Tongue (tissue), 3 donors: ENCODE measurements at places on chromosomes 6 and 20.

- DNase-seq, result no peak
Measured at GRCh38 chr6:166713434-166714186, 86.6 kb upstream of the RPS6KA2 start.

GRCh38 chr6:43629104-43629504 lies at the start of gene GTPBP2:
GTPBP2 (minus strand) TSS chr6:43629264; CDS start chr6:43629162, 102 bp downstream.
- DNase-seq, result peak; percentile 100

- DNase-seq, result no peak
Measured at GRCh38 chr6:123681957-123682462, 45.3 kb upstream of the TRDN start.

DNA sequence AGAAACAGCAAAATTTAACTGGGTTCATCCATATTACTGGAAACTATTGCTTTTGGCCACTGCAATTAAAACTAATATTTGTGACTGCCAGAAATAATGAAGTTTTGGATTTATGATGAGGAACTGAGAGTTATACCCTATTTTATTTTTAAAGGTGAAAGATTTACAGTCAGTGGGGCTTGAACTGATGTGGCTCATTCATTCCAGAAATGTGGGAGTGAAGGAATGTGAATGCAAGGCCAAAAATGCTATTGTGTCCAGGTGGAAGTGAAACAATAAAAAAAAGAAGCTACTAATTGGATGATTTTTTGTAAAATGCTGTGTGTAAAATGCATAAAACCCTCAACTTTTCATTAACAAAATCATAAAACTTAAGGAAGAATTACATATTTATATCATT lies 491.9 kb downstream of the COL12A1 start:
- DNase-seq, result no peak

DNA sequence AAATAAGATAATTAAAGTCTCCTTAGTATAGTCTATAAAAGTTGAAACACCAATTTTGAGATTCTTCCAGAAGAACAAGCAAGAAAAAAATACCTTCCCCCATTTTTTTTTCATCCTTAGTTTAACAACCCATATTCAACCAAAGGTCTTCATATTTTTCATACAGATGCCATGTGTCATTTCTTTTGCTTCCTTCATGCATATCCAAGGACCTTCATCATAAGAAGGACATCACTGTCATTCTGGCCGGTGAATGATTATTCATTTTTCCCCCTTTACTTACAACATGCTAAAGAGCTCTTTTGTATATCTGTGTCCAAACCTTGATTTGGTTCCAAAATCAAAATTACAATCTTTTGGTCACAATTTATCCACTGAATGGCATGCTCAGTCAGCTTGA lies 21.3 kb upstream of the CLIC5 start:
- DNase-seq, result no peak

- DNase-seq, result no peak
Measured at GRCh38 chr20:20096421-20096820, 44.1 kb downstream of the CFAP61 start.

GRCh38 chr6:41940759-41941279 lies 789 bp downstream of the CCND3 start:
- peak; percentile 61 for DNase-seq

DNA sequence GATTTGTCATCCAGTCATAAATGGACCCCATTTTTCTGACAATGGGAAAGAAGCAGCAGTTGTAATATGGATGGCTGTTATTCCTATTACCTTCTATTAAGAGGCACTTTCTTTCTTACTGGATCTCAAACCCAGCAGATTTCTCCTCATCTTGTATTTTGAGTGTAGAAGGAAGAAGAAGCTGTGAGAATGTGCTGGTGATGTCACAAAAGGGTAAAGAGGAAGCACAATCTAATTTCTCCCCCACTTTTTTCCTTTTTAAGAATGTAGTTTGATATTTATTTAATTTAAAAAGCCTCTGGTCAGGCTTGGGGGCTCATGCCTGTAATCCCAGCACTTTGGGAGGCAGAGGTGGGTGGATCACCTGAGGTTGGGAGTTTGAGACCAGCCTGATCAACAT lies 100.0 kb upstream of the JARID2 start:
- DNase-seq, result no peak

DNA sequence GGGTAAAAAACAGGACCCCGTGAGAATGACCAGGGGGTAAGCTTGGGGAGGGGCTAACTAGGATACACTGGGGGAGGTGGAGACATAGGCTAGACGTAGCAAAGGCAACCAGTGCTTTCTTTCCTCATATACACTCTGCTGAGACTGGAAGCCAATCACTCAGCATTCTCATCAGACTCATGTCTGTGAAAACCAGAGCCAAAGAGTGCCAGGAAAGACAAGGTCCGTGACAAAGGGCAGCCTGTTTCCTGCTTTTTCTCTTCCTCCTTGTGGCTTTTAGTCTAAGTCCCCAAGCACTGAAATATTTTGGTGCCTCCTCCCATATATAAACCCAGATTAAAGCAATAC lies 97.9 kb upstream of the NEDD9 start:
- DNase-seq, result no peak

GRCh38 chr6:165811512-165811911 lies 148.5 kb upstream of the PDE10A start:
- no peak for DNase-seq

- no peak for DNase-seq
Measured at GRCh38 chr6:35475573-35475972, 7.4 kb downstream of the RPL10A start.

DNA sequence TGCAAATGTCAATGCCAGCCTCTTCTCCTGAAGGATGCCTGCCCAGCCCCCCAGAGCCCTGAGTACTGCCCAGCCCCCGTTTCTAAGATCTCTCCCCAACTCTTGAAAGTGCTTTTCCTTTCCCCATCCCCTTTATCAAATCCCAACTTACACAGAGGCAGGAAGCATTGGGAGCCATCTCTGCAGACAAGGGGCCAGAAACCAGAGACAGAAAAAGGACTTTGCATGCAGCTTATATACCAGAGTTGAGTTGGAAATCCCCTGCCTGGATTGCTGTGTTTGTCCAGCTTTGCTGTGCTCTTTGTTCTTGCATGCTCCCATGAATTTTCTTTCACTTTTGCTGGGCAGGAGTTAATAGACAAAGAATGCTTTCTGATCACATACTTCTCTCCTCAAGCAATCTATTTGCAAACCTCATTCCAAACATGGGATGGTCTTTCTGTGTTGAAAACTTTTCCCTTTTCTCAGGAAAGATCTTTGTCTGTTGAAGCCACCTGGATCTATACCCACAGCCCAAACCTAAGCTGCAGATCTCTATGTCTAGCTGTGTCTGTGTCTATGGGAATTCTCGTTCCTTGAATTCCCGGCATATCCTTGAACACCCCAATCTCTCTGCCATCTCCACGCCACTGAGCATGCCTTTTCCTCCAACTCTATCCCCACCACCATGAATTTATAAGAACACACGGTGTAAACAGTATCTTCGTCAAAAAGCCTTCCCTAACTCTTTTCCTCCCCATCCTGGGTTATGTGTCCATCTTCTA lies at the start of gene UBD:
Gene UBD (minus strand): TSS at position 209 of the 764 bp plus-strand sequence. CDS start 31 bp downstream, at position 178.
- peak; percentile 5 for DNase-seq

DNA sequence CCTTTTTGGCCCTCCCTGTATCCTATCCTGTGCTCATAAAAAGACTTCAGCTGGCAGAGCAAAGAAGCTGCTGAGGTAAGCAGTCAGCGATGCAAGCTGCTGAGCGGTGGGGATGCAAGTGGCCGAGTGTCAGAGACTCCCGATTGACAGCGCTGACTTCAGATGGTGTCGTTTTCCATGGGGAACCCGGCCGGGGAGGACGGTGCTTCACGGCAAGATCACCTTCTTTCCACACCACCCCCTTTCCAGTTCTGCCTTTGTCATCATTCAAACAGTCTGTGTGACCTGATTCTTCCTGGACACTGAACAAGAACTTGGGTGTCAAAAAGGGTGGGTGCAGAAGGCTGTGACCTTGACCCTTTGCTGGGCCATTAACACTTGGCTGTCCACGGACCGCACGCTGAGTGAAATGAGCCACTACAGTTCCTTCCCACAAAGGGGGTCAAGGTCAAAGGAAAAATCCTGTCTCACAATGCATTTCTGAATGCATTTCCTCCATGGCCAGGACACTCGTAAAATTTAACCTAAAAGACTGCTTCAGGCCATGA lies 52.9 kb upstream of the UNC93A start:
- DNase-seq, result peak; percentile 65

DNA sequence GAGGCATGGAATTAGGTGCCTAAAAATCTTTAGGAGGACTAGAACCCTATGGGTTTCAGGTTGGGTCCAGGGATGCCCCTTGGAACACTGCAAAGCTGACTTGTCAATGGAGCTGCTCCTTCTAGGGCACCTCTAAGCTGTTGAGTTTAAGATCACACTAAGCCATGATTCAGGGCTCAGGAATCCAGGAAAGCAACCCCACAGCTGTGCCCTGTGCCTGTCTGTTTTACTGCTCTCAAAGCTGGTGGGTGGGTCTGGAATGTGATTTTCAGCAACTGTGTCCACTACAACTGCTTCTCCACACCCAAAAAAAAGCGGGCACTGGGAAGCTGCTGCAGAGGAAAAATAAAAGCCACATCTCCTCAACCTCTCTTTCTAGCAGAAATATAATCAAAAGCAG lies 310.4 kb upstream of the MOCS1 start:
- peak; percentile 56 for DNase-seq

DNA sequence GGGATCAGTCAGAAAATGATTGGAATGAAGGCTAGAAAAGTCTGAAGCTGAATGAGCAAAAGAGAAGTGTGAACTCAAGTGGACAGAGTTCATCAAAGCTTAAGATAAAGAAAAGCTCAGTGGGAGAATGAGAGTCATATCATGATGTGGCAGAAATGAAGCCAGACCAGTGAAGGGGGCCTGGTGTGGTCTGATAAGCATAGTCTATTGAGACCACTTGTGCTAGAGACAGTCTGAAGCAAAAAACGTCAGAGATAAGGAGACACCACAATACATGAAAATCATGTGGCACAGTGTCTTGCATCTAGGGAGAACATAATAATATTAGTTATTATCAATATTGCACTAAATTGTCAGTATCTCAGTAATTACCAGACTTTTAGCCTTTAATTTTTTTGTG lies 601.5 kb downstream of the UTRN start:
- no peak for DNase-seq

DNA sequence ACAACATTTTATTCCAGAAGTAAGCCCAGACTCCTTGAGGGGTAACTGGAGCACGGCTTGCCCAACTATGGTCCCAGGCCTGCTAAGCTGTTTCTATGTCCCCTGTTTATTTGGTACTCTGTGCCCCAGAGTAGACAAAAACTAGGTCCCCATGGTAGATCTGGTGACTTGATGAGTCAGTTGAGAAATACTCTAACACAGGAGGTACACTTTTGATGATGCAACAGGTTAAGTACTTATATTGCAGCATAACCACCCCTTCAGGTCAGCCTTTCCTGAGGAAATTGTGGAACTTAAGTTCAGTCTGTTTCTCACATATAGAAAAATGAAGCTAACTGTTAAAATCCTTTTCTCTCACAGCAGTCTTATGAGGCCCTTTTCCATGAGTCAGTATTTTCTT lies 19.6 kb downstream of the TTPAL start:
- no peak for DNase-seq

DNA sequence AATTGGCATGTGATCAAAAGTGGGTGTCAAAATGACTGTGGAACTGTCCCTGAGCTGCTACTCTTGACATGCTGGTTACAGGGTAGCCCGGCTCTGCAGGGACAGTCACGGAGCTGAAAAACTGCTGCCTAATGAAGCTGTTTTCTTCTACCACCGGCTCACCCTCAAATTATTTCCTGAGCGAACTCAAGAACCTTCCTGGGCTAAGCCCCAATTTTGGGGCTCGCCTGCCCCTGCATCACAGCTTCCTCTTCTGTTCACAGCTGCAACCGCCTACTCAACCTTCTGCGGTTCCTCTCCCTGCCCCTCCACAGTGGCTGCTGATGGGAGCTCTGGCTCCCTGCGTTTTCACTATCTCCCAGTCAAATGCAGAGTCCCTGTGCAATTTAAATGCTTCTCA lies 110.8 kb upstream of the MLN start:
- DNase-seq, result peak; percentile 11

DNA sequence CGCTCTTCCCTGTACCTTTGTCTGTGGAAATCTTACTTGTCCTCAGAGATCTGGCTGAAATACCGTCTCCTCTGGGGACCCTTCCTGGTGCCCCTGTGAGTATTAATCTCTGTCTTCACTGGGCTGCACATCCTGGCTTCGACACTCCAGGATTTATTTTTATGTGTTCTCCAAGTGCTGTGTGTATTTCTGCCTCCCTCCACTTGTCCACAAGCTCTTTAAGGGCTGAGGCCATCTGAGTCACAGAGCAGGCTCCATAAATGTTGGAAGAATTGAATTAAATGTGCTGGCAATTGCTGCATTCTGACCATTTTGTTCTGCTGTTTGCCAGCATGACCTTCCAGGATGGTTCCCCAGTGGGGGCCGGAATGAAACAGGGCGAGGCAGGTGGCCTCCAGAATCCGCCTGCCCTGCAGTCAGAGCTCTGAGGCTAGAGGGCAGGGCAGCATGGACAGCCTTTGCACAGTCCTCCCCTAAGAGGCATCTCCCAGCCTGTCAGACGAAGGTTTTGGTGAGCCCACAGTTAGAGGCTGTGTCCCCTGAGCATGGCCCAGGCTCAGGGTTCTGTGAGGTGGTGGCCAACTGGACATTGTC lies 105.8 kb downstream of the DLGAP4 start:
- DNase-seq, result no peak

- no peak for DNase-seq
Measured at GRCh38 chr6:28248916-28249315, 3.2 kb downstream of the ZKSCAN4 start.

DNA sequence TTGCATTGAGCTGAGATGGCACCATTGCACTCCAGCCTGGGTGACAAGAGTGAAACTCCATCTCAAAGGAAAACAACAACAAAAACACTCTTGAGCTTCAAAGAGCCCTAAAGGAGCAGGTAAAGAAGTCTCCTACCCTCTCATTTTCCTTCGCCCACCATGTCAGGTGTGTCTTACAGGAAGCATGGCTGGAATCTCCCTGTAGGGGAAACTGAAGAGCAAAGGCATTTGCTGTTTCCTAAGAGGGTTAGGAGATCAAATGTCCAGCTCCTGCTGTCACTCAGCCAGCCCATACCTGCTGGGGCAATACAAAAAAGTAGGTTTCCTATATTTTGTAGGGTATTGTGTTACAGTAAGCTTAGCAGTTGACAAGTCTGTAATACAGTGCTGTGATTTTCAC lies 43.3 kb downstream of the SPATA2 start:
- no peak for DNase-seq

DNA sequence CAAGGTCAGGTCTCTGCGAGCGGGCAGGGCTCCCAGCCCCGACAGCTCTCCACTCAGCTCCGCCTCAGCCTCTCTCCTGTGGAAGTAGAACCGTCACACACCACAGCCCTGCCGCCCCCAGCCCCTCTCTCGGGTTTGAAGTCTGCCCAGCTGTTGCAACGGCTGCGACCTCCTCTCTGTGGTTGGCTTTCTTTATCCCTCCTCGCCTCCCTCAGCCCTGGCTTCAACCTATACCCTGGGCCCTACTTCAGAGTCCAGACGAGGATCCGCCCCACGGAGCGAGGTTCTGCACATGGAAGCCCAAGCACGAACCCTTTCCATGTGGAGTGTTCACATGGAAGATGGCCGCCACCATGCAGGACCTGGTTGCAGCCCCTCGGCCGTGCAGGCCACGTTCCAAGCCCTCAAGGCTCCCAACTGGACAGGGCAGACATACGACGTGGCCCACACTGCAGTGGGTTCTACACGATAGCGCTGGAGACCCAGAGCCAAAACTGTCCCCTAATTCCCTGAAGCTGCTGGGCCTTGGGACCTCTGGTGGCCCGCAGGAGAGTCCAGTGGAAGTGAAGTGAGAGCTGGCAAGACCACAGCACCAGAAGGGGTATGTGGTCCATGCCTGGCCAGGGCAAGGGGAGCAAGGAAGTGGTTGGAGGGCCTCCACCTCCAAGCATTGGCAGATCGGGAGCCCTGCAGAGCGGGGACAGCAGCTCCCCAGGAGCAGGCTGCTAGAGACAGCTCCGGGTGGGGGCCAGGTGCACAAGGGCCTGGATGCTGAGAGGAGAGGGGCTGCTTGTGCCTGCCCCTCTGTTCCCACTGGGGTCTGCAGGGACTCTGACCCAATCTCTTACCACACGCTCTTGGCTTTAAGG lies 69.8 kb downstream of the GINS1 start:
- DNase-seq, result no peak
